HS-27A (cell line): ENCODE measurements at places on chromosomes 3 and 15.

DNA sequence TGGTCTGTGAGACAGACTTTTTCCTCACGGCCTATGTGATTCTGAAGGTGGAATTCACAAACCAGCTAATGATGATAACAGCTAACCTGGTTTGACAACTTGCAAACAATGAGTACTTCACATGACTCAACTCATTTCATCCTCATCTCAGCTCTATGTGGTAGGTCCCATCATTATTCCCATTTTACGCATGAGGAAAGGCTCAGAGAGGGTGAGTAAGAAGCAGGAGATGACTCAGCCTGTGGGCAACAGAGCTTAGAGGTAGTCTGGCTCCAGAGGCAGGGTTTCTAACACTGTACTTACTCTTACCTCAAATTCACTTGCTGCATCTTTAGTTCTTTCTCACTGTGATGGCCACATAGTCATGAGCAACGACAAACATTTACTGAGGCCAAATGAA lies 25.8 kb upstream of the PSMD6 start:
- DNase-seq = no peak

DNA sequence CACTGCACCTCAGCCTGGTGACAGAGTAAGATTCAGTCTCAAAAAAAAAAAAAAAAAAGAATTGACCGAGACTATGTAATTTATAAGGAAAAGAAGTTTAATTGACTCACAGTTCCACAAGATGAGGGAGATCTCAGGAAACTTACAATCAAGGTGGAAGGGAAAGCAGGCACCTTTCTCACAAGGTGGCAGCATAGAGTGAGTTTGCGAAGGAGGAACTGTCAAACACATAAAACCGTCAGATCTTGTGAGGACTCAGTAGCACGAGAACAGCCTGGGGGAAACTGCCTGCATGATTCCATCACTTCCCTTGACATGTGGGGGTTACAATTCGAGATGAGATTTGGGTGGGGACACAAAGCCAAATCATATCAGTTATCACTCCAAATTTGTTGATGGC lies 380.9 kb downstream of the EDEM1 start:
- no peak for DNase-seq

DNA sequence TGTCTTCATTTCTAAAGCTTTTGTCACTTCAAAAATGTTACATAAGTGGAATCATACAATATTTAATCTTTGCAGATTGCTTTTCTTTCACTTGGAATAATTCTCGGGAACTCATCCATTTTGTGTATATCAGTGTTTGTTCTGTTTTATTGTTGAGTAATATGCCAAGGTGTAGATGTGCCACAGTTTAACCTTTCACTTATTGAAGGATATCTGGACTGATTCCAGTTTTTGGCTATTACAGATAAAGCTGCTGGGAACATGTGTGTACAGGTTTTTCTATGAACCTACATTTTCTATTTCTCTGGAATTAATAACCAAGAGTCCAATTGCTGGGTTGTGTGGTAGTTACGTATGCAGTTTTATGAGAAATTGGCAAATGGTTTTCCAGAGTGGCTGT lies 334.9 kb downstream of the PTPRG start:
- no peak for DNase-seq

DNA sequence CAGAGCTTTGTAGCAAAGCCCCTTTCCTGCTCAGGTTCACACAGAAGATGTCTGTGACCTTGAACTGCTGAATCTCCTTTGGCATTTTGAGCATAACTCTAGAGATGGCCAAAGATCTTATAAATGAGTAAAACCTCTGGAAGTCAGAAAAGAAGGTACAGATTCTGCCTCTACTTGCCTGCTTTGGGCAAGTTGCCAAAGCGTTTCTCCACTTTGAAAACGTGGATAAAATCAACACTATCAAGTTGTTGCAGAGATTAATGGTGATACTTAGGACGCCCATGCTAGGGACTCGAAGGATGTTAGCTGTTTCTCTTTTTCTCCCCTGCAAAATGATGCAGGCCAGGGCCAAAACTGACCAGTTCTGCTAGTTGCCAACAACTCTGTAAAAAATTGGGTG lies 68.0 kb upstream of the CMTM7 start:
- no peak for DNase-seq

- no peak for DNase-seq
Observed at GRCh38 chr15:55742498-55742926, 440 bp downstream of the PRTG start.

- no peak for DNase-seq
Observed at GRCh38 chr15:90592131-90592881, 62.6 kb downstream of the CRTC3 start.

DNA sequence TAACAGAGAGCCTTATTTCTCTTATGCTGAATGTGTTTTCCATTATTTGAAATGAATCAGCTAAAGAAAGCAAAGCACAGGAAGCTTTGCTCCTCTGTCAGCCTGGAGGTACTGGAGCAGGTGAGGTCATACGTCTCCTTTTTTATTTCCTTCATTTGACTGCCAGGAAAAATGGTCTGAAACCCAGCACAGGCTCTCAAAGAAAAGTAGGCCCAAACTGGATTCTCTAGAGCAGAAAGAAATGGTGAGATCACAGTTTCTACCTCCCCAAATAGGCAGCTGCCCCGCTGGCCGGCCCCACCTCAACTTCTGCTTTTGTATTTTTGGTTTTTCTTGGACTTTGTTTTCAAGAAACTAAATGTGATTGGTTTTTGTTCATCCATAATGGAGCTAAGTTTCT lies 95.1 kb downstream of the RPL39L start:
- DNase-seq = no peak

DNA sequence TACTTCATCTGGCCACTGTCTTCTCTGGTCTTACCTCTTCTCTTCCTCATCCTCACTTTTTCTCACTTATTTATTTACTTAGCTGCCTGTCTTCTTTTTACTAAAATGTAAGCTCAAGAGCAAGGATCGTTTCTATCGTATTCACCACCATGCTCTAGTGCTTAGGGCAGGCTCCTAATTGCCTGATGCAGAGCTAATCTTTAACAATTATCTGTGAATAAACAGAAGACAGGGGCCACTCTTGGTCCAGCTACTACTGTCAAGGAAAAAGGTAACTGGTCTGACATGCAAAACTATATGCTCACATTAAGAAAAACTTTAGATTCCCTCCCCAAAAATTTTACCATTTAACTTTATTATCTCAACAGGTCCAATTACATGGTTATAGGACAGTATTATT lies 17.5 kb downstream of the PIK3R4 start:
- DNase-seq = no peak

GRCh38 chr15:67108122-67108961 lies 42.9 kb downstream of the SMAD3 start:
- DNase-seq = no peak

DNA sequence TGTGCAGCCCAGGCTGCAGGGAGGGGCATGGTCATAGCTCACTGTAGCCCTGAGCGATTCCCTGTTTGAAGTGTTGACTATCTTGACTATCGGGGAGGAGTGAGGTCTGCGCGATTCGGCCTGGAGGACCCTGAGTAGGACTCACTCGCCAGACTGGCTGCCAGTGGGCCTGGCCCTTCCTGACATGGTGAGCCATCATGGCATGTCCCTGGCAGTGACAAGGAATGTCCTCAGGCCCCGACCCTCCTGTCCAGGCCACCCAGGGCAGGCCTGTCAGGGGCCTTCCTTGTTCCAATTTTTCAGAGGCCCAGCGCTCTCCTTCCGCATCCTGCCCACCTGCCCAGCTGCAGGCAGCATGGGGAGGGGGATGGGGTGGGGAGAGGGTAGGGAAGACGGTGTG lies 5.2 kb upstream of the OCA2 start:
- DNase-seq = no peak

GRCh38 chr15:42158941-42159340 lies 2.5 kb upstream of the PLA2G4F start:
- no peak for DNase-seq

DNA sequence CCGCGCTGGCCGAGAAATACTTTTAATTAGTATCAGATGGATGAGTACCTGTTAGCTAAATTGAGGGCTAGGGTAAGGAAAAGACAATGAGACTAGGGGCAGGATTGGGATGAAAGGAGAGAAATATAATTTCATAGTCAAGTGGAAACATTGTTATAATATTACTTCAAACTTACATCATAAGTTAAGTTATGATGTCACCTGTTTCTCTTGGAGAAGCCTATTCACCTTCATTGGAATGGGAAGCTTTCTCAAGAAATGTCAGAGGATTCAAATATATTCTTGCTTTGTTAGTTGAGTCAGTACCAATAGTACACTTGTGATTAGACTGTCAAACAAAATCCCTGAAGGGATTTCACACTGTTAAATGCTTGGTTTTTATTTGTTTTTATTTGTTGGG lies 116.2 kb downstream of the NEO1 start:
- DNase-seq = no peak

- DNase-seq = no peak
Observed at GRCh38 chr3:139187154-139187553, 142.5 kb upstream of the PRR23C start.

- no peak for DNase-seq
Observed at GRCh38 chr15:79901958-79902357, 5.1 kb upstream of the MTHFS start.

GRCh38 chr3:74282202-74282601 lies 332.3 kb downstream of the CNTN3 start:
- no peak for DNase-seq

DNA sequence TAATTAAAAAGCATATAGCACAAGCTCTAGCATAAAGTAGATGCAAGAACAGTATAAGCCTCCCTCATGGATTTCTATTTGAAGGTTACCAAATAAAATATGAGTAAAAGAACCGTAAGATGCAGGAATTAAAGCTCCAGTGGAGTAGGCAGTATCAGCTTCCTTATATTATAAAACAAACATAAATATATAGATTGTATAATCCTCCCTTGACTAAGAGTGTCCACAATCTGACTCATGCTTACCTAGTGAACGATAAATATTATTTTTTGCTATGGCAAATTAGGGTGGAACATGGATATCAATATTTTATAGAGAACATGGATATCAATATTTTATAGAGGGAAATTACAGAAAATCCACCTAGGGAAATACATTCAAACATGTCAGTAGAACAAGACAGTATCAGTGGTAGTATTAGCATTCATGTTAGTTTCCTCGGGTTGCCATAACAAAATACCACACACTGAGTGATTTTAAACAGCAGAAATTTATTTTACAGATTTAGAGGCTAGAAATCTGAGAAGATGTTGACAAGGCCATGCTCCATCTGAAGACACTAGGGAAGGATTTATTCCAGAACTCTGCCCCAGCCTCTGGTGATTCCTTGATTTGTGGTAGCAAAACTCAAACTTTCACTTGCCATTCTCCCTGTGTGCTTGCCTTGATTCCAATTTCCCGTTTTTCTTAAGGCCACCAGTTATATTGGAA lies 1521.3 kb downstream of the SI start:
- DNase-seq = no peak

DNA sequence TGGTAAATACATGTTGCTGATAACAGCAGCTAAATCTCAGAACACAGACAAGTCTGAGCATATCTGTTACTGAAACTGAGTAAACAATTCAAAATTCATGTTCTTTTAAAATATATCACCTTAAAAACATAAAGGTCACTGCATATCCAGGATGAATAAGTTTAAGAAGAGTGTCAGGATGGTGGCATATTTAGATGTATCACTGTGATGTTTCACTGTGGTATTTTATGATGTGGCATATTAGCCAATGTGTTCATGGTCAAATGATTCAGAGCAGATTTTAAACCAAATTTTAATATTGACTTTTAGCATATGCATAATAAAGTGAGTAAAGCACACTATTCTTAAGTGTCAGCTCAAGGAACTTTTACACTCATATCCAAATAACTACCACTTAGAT lies 346.4 kb upstream of the DPPA4 start:
- DNase-seq = no peak

DNA sequence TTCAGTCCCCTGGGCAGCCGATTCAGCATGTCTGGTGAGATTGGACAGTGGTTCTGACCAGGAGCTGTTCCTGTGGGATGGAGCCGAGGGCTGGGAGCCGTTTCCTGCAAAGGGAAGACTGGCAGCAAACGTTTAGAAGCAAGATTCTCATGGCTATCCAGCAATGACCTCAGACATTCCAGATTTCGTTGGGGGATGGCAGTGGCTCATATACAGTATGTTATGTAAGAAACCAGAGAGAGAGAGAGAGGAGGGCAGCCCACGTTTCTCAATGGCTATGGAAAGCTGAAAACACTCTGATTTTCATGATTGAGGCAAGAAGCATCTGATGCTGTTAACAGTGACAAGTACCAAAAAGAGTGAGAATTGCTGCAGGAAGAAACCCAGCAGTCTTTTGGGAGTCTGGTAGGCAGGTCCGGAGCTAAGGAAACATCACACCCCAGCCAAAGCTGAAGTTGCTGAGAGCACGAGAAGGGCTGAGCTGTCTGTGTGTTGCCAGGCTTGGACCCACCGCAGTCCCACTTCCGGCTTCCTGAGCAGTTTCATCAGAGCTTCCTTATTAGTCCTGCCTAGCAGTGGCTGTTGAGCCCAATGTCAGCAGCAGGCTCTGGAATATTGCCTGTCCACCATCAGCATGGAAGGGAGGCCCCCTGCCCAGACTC lies 25.6 kb upstream of the VPS8 start:
- peak; percentile 75 for DNase-seq

DNA sequence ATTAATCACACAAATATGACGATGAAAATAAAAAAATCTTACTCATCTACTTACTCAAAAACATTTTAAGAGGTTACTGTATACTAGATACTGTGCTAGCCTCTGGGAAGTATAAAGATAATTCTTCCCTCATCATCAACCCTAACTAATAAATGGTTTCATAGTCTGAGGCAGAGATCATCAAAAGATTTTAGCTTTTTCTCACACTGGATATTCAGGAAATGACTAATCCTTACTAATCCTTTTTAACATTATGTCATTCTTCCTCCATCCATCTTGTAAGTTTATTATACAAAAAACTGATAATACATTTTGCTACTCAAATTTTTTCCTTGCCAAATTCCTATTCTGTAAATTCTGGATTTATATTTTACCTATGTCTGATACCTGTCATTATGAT lies 29.7 kb downstream of the ACAD11 start:
- no peak for DNase-seq

- no peak for DNase-seq
Observed at GRCh38 chr15:79929412-79929811, 32.6 kb upstream of the MTHFS start.

DNA sequence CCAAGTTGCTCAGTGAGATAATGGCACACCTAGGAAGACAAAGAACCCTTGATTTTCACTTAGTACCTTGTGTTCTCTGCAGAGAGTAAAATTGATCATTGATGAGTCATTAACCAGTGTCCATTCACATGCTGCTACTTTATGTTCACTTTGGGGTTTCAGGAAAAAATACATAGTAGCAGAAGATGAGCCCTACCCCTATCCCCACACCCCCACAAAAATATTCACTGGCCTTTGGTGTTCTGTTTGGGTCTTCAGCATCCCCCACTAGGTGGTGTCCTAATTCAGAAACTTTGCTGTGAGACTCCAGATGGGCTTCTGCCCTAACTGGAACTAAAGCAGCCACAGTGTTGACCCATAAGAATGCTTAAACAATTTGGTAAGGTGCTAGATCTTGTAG lies 178.8 kb downstream of the KLHL25 start:
- DNase-seq = no peak

DNA sequence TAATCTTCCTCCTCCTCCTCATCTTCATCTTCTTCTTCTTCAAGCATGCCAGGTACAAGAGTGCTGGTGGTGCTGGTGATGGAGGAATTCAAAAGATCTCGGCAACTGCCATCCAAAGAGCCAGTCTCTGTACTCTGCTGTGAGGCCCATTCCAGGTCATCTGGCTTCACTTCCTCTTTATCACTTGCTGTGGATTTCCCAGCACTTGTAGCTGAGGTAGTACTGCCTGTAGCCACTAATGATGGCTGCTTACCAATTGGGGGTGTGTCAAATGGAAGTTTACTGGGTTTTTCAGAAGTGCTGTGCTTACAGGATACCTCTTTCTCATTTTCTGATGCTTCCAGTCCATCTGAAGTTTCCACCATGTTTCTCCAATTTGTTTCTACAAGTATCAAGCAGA lies 28.8 kb upstream of the SHC4 start:
- DNase-seq = no peak
